ENCODE measurements at places on chromosomes 6 and 20. TPM values are rescaled to one million over a fixed set of nuclear protein-coding genes. Genes with fewer than 3 reads are reported as not detected.
A peak's percentile ranks its signal among the peaks of the same experiment; 100 is the strongest.

DNA sequence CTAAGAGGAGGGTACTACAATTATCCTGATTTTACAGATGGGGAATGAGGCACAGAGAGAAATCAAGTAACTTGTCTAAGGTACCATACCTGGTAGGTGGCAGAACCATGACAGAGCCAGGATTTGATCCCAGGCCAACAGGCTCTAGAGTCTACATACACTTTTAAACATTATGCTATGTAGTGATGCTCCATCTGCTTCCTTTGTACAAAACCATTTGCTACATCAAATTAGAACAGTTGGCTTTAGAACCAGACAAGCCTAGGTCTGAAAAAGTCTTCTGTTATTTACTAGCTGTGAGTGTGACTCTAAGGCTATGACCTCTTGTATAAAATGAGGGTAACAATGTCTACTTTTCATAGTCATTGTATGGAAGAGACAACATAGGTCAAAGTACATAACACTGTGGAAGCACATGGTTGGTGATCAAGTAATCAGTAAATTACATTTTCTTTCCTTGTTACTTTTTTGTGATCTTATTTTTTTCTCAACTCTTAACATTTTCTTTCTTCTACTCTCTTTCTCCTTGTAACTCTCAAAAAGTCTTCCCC, 122.1 kb downstream of the PDSS2 start:
- DNase-seq, result no peak

POU5F1 gene
- 7.9 TPM for polyA plus RNA-seq

TNFRSF6B gene
- polyA plus RNA-seq, result 2.4 TPM

GRCh38 chr6:28953039-28953584, 29.3 kb upstream of the TRIM27 start:
- peak; percentile 51 for DNase-seq

DNA sequence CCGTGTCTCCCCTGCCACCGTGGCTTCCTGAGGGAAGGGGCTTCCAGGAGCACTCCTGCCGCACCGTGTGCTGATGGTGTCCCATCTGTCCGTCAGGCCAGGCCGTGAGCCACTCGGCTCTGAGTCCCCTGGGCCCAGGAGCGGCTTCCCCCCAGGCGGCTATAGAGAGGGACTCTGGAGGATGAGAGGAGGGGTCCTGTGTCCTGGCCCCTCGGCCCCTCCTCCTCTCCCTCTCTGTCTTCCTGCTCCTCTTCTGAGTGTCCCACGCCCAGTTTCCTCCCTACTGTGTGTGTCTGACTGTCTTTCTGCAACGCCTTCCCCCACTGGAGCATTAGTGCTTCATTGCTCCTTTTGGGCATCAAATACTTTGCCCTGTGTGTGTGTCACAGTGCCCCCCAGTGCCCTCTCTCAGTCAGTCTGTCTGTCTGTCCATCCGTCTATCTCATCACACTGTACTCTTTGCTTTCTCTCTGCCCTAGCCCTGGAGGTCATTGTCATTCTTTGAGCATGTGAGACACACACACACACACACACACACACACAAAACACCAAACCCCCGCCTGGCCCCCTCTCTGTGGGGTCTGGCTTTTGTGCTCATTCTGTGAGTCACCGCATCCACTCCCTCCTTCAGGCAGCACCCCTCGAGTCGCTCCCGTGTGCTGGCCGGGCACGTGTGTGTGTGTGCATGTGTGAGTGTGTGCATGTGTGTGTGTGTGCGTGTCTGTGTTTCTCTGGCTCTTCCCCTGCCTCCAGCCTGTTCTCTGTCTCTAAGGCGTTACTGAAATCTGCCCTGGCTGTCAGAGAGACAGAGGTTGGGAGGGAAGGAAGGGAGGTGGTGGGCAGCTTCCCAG, 71.9 kb downstream of the SRC start:
- no peak for DNase-seq

GRCh38 chr6:26421259-26422144, 18.8 kb upstream of the BTN3A3 start:
- peak; percentile 78 for DNase-seq

GRCh38 chr6:30760549-30760948, 16.2 kb upstream of the IER3 start:
- no peak for DNase-seq

DNA sequence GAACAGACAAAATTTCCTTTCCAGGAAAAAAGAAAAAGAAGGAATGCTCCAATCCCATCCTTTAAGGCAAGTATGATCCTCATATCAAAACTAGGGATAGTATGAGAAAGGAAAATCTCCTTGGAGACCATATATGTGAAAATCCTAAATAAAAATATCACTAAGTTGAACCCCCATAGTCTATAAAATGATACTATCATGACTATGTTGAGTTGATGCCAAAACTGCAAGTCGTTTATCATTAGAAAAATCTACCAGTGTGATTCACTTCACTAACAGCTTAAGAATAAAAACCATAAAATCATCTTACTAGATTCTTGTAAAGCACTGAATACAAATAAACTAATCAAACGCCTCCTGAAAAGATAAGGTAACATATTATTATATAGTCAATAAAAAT, 76.6 kb upstream of the STXBP5 start:
- no peak for DNase-seq

DNA sequence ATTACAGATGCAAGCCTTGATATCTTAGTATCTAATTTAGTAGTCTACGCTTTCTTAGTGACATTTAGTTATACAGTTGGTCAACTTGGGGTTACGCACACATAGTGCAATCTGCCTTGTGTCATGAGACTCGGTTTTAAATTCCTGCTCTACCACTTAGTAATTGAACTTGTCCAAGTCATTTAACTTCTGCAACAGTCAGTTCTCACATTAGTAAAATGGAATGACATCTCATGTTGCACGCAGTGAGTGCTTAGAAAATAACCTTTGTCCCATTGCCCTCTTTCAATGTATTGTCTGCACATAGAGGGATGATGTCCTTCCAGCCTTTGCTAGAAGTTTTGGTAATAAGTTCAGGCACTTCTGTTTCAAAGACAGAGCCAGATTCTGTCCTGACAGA, 48.6 kb downstream of the TMEM170B start:
- no peak for DNase-seq

PI16 gene
- polyA plus RNA-seq, result 3.5 TPM

KHDC1L gene
- not detected for polyA plus RNA-seq

DNA sequence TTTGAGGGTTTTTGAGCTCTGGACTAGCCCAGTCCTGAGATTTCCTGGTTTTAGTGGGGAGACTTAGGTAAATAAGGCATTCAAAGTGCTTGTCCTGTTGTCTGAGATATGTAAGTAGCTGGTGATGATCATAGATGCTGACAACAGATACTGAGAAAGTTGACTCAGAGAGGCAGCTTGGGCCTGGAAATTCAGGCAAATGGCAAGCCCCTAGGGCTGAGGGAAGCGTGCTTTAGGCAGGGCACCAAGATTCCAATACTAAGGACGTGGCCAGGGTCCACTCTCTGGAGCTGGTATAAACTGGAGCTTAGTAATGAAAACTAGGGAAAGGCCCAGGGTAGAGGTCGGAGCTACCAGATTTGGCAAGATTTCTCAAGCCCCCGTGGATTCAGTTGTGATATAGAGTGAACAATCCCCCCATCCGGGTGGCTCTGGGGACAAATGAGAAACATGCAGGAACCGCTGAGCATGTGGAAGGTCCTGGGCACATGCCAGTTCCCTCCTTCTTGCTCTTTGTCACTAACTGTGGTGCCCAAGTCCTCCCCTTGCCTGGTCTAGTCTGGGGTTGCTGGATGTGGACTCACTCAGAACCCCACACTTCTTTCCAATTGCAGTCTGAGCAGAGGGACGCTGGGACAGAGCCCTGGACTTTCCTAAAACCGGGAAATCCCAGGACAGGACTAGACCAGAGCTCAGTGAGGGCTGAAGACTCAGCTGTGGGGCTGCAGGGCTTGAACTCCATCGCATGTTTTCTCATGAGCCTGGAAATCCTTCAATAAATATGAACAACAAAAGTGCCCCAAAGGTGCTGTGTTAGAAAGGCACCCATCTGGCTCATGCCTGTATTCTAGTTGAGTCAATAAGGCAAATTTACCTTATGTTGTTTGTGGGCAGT, 10.3 kb downstream of the SLC22A3 start:
- DNase-seq, result no peak

- no peak for DNase-seq
These were observed 29.8 kb downstream of the HM13 start for GRCh38 chr20:31543966-31544598.

- DNase-seq, result peak; percentile 56
These were observed 76.4 kb downstream of the EYA2 start for GRCh38 chr20:46970937-46971630.

NTSR1 gene
- polyA plus RNA-seq, result not detected

DNA sequence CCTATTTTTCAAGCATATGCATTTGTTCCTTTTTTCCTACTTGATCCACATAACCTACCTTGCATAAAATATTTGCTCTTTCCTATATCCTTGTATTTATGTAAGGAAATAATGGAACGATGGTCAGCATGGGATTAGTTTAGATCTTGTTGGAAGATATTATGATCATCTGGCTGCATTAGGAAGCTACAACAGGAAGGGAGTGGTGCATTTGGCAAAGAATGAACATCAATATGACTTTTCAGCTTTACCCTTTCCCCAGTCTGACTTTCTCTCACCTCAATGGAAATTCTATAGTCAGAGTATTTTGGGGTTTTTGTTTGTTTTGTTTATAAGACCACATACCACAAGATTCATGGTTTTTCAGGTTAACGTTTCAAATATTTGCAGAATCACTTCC, 66.0 kb downstream of the HS3ST5 start:
- no peak for DNase-seq

GRCh38 chr6:30112402-30112994, 392 bp downstream of the TRIM31 start:
- DNase-seq, result no peak

GRCh38 chr20:16388731-16389130, 184.5 kb downstream of the KIF16B start:
- no peak for DNase-seq

DNA sequence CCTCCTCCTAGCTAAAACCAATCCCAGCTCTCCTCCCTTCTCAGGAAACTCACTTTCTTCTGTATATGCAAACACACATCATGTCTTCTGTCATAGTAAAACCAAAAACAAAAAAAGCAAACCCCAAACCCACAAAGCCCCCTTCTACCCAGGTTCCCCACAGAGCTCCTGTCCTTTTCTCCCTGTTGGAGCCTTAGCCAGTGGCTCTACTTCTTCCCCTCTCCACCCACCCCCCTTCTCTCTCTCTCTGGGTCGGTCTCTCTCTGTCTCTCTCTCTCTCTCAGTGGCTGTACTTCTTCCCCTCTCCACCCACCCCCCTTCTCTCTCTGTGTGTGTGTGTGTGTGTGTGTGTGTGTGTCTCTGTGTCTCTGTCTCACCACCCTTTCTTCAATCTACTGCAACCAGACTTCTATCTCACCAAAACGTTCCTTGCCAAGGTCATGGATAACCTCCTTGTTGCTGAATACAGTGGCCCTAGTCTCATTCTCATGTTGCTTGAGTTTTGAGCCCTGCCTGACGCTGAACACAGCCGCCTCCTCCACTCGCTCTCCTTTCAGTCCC, 8.7 kb upstream of the OSER1 start:
- no peak for DNase-seq

DNA sequence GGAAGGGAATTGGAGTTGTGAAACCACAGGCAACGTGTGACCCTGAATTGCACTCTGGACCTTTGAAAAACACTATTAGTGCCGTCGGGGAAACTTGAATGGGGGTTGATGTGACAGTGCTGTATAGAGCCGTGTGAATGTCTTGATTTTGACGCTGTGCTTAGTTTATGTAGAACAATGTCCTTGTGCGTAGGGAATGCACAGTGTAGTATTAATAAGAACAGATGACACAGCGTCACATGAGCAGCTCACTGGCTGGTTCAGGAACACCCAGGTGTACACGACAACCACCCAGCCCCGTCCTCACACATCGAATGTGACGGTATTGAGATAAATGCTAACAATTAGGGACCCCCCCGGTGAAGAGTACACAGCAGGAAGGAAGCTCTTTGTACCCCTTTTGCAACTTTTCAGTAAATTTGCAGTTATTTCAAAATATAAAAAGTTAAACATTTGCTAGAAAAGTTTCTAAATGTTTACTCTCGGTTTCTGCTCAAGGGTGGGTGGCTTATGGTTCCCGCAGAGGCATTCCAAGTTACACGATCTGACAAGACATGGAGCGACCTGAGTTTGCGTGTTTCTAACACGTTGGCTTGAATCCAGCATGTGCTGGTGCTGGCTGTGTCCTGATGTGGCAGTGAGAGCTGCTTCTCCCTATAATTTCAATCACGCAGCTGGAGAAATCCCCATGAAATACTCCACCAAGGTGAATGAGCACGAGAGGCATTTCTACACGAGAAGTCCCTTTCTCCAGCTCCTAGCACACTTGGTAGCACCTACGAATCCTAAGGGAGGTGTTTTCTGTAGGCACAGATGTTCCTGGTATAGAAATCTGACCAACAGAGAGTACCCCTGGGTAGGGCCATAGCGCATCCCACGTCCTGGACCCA, 208.0 kb upstream of the EXOC2 start:
- DNase-seq, result no peak

GRCh38 chr20:9507544-9508239, 6.7 kb upstream of the LAMP5 start:
- DNase-seq, result no peak

- DNase-seq, result no peak
These were observed 40.0 kb upstream of the MBOAT1 start for GRCh38 chr6:20252311-20252710.

DNA sequence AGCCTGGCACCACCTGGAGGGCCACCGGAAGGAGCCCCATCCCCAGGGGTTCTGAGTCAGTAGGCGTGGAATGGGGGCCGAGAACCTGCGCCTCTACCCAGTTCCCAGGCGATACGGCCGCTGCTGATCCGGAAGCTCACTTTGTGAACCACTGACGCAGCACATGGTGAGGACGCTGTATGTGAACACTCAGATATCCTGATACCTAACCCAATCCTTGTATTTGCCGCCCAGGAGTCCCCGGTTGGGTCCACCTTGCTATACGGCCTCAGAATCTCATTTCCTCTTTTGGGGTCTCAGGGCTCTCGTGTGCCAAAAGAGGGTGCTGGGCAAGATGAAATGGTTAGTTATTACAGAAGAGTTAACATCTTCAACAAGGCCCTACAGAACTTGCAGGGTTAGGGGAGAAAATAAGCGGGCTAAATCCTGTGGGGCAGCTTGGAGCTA, 604 bp upstream of the RAB5IF start:
- peak; percentile 60 for DNase-seq

DNA sequence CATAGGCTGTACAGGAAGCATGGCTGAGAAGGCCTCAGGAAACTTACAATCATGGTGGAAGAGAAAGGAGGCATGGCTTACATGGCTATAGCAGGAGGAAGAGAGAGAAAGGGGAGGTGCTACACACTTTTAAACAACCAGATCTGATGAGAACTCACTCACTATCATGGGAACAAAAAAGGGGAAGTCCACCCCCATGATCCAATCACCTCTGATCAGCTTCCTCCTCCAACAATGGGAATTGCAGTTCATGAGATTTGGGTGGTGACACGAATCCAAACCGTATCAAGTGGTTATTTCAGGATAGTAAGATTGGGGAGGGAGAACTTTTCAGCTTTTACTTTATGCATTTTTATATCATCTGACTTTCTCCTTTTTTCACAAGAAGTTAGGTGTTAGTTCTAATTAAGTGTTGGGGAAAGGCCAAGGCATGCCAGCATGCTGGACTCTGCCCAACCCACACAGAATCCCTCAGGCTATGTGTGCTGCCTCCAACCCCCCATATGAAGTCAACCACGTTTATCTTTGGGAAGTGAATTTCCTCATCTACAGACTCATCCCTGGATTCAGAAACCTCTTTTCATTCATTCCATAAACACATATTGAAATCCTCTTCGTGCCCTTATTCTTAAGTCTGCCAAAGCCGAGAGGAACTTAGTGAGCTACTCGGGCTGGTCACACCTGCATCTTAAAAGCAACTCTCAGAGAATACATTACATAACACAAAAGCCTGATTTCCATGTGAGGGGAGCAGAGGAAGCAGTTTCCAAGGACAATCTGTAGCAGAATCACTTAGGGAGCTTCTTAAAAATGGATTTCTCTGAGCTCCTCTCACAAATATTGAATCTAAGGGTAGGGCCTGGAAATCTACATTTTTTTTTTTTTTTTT, 16.7 kb upstream of the CLIC5 start:
- DNase-seq, result no peak
